ENCODE measurements at places on chromosomes 12 and 14.

DNA sequence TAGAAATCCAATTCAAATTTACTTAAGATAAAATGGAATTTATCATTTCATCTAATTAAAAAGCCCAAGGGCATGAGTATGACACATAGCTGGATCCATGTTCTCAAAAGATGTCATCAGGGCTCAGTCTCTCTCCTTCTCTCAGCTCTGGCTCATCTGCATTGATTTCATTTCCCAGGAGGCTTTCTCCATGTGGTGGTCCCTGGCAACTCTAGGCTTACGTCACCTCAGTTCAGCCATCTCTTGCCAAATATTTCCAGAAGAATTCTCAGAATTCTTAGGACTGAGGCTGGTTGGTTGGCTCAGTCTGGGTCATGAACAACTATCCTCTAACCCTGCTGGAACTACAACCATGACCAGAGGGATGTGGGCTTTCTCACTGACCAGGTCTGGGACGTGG is 65.3 kb downstream of the FOS start:
- DNase-seq: no peak

DNA sequence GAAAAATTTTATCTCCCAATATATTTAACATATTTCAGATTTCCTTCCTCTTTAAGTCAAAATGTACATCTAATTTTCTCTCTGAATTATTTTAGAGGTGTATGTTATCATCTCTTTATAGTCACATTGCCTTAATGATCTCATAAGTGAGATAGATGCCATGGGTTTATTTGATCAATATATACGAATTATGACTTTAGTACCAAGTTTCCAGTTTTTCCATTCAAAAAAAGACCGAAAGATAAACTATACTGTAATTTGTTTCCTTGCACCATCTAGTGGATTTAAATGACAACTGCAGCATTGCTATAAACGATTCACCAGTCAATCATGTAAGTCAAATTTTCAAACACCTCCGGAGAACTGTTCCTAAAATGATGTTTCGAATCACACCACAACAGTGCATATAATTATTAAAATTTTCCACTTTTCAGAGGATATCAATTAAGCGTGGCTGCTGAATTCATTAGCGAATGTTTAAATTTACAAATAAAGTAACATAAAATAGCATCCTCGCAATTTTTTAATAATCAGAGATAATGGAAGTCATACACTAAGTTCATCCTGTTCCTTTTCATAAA is 419 bp upstream of the ATXN7L3B start:
- peak; percentile 68 for DNase-seq

DNA sequence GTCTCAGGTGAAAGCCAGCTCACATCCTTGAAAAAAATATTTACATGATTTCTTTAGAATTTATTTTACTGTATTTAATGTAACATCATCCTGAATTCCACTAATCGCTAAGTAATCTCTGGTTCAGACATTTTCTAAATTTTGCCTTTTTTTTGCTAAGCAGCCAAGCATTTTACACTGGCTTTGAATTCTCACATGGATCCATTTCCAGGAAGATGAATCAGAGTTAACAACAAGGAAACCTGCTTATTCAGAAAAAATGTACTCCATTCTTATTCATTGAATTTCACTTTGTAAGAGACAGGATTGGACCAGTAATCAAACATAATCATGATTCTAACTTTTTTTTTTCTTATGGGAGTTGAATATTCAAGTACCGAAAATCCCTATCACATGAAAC is 1785.1 kb upstream of the FLRT2 start:
- DNase-seq: peak; percentile 6

DNA sequence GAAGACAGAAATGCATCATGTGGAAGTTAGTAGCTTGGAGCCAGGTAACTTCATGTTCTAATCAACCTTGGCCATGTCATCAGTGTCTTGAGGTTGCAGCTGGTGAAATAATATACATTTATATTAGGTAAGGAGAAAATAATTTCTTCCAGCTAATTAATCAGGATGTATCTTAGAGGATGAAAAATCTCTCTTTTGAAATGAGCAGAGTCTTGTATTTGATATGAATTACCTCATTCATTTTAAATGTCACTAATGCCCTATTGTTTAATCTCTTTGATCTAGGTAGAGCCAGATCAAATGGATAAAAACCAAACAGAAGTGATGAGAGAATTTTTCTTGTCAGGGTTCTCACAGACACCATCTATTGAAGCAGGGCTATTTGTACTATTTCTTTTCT is at the start of gene OR4Q2:
Gene OR4Q2, plus strand, starts transcription at position 301 of the 400 bp plus-strand sequence.
- DNase-seq: no peak

DNA sequence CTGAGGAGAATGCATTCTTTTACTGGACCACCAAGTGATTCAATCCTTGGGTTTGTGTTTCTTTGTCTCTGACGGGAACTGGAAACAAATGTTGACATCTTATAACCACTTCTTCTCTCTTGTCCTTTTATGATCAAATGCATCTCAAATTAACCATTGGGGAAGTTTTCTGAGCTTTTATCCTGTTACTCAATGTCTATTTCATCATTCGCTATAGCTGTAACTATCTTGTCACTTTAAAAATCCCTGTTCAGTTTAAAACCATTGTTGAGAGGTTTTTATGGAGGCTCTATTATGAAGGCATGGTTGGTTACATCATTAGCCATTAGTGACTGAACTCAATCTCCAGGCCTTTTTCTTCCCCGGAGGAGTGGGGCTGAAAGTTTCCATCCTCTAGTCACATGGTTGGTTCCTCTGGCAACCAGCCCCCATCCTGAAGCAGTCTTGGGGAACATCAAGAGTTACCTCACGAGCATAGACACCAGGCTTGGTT is 2.7 kb upstream of the CLEC6A start:
- no peak for DNase-seq

GRCh38 chr12:9947674-9948073 is 15.5 kb upstream of the CLEC2A start:
- DNase-seq: no peak

DNA sequence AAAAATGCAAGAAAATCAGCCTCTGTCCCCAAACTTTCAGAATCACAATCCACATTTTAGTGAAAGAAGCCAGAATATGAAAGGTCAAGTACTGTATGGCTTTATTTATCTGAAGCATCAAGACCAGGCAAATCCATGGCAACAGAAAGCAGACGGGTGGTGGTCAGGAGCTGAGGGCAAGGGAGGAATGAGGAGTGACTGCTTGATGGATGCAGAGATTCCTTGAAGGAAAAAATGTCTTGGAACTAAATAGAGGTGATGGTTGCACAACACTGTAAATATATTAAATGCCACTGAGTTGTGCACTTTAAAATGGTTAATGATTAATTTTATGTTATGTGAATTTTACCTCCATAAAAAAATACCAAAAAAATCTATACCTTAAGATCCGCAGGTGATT is 165.1 kb downstream of the GXYLT1 start:
- DNase-seq: no peak

DNA sequence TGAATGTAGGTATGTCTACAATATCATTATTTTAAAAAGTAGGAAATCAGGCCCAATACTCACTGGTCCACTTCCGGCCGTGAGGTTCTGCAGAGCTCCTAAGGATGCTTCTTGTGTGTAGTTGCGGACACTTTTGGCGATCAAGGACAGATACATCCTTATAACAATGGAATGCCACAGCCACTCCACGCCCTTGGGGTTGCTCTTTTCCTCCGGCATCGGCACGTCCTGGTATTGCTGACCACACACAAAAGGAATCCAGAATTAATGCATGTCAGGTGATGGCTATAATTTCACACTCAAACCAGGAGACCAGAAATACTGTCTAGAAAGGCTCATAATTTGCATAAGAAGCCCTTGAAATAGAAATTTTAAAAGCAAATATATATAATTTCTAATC is 65.6 kb upstream of the YARS2 start:
- peak; percentile 80 for DNase-seq

DNA sequence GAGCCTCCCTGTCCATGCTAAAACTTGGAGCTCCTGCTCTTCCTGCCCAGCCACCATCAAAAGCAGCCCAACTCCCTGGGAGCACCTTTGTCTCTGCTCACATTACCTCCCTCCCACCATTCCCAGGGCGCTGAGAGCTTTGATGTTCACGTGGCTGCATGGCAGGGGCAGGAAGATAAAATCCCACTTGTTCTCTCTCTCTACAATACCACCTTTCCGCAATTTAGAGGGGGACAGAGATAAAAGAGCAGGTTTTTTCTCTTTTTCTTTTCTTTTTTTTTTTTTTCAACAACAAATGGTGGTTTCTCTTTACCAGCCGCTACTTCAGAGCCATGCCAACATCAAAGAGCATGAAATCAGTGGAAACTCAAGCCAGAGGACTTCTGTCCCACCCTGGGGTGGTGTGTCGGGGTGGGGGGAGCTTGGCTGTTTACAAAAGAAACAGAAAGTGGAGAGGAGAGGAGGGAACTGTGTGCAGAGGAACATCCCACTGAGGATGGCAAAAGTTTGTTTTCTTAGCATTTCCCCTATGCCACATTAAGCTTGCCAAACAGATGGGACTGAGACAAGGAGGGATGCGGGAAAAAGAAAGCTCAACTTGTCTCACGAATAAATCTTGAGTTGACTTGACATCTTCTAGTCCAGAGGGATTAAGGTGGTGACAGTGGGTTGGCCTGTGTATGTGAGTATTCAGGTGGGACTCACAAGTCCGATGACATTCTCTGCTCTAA is 103.7 kb upstream of the NUDT4 start:
- peak; percentile 8 for DNase-seq

DNA sequence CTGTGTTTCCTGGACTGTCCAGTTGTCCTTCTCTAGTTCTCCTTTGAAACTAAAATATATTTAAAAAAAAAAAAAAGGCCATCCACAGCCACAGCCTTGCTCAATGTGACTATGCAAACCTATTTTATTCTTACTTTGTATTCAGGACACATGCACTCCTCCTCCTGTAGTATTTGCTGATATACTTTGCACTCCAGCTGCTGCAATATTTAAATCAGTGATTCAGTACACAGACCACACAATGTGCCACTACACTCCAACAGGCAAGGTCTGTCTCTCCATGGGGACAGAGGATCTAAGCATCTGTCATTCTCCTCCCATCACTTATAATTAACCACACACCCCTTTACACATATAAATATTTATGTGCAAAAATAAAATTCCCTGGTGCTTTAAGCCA is 40.2 kb upstream of the CCDC196 start:
- peak; percentile 3 for DNase-seq

DNA sequence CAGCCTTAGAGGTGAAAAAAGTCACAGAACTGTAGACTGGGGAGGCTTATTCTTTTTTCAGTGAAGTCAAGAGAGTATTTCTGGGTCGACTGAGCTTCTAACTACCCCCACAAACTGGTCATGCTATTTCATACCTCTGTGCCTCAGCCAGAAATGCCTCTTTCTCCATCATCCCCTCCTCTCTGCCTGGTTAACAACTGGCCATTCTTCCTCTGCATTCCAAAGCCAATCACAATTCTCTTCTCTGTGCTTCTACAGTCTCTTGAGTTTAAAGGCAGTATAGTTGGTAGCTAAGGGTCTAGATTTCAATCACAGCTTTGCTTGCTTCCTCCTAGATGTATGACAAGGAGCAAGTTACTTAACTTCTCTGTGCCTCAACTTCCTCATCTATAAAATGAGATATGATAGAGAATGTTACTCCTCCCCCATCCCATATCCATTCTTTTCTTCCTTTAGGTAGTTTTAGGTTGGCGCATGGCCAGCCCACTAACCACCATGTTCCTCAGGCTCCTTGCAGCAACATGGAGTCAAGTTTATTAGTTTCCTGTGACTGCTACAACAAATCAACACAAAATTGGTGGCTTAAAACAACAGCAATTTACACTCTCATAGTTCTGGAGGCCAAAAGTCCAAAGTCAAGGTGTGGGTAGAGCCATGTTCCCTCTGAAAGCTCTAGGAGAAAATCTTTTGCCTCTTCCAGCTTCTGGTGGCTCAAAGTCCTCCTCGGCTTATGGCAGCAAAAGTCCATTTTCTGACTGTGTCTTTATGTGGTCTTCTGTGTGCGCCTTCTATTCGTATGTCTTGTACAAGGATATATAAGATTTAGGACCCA is 62.5 kb downstream of the ITPR2 start:
- no peak for DNase-seq

DNA sequence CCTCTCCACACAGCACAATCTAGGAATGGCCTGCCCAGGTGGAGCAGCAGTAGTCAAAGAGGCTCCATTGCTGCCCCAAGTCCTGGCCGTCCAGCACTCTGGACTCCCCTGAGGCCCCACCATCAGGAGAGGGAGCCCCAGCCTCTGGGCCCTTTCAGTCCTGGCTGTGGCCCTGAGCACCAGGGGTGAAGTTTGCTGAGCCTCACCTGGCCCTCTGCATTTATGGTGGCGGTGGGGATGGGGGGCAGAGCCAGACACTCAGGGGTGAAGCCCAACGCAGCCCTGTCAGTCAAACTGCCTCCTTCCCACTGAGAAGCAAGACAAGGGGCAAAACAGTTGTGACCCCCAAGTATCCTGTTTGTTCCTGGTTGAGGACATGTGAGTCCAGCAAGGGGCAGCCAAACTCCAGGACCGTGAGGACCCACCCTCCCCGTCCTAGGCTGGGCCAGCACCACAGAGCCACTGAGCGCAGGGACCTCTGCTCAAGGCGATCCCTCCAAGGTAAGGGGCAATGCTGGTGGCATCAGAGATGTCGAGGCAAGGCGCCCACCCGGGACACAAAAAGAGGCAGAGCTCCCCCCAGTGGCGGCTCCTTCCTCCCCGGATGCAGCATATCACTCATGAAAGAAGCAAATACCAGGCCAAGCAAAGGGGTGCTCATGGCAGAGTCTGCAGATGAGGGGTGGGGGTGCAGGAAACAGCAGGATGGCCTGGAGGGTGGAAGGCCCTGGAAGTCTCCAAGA is 4.8 kb upstream of the AMN start:
- DNase-seq: peak; percentile 51

DNA sequence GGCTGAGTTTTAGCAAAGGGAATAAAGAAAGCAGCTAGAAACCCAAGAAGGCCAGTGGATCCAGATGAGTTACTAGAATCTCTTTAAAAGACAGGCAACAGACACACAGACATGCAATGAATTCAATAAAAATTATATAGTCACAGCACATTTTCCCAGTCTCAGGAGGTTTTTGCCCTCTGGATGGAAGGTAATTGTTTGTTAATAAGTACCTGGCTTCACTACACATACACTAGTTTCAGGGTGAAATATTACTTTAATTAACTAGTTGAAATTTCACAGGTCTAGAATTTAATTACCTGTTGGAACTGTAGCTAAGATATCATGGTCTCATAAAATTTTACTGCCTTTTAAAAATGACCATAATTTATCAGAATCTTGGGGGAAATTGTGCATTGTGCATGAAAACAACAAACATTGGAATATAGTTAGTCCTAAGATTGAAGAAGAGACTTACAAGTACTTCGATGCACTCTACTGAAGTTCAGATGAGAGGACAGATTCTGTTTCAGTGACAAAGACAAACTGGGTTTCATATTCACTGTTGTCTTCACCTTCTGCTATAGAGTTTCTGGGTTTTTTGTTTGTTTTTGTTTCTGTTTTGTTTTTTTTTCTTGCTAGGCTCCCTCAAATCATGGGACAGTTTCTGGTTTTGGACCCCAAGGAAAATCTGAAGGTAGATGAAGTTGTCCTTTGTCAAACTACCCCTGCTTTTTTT is 277.0 kb upstream of the GARIN6 start:
- no peak for DNase-seq

DNA sequence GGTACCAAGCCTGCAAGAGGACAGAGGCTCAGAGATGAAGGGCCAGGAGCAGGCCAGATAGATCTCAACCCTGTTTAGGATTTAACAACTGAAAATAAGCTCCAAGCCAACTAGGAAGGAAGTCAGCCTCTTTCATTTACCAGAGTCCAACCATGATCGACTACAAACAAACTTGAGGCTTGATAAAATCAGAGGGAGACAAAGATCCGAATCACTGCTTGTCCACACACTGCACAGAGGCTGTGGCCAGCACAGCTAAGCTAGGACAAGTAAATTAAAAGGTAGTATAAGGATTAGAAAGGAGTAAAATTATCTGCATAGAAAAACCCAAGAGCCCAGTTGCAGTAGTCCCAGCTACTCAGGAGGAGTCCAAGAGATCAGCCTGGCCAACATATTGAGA is 40.3 kb downstream of the FAM222A start:
- no peak for DNase-seq
